ENCODE measurements at places on chromosomes 7 and 10. TPM values are rescaled to one million over a fixed set of nuclear protein-coding genes. Genes with fewer than 3 reads are reported as not detected.

The MGAM2 gene
- 0.04 TPM for polyA plus RNA-seq

The AMZ1 gene
- polyA plus RNA-seq = not detected

The BCAP29 gene
- polyA plus RNA-seq = 57.1 TPM

The LBX1 gene
- polyA plus RNA-seq = not detected

The WASL gene
- 9.5 TPM for polyA plus RNA-seq

The LRRC4 gene
- polyA plus RNA-seq = 0.01 TPM

The FKBP6 gene
- not detected for polyA plus RNA-seq

The ASIC3 gene
- 0.24 TPM for polyA plus RNA-seq

The MEOX2 gene
- not detected for polyA plus RNA-seq

The PBLD gene
- polyA plus RNA-seq = 0.66 TPM

The LRIT1 gene
- not detected for polyA plus RNA-seq

The OR2A7 gene
- 5.5 TPM for polyA plus RNA-seq

The SMO gene
- polyA plus RNA-seq = 6.2 TPM

The HMX2 gene
- polyA plus RNA-seq = not detected

The ABCB1 gene
- polyA plus RNA-seq = 0.23 TPM

The VAX1 gene
- not detected for polyA plus RNA-seq

The RPEL1 gene
- polyA plus RNA-seq = 0.04 TPM

The FAM25A gene
- 27.6 TPM for polyA plus RNA-seq

The FAM25C gene
- polyA plus RNA-seq = 26.2 TPM

The ELAPOR2 gene
- polyA plus RNA-seq = 3.3 TPM

The FRA10AC1 gene
- polyA plus RNA-seq = 6.2 TPM

The MMD2 gene
- not detected for polyA plus RNA-seq

The AGR2 gene
- 2.4 TPM for polyA plus RNA-seq

The EN2 gene
- 0.09 TPM for polyA plus RNA-seq

The ASZ1 gene
- not detected for polyA plus RNA-seq

The CHCHD2 gene
- polyA plus RNA-seq = 277 TPM

The NUP42 gene
- 26.1 TPM for polyA plus RNA-seq

The ZNF800 gene
- polyA plus RNA-seq = 11.4 TPM

The GPR158 gene
- polyA plus RNA-seq = not detected

The CHN2 gene
- 1.6 TPM for polyA plus RNA-seq

The CAMK2B gene
- polyA plus RNA-seq = 0.31 TPM

The FANK1 gene
- polyA plus RNA-seq = 7.3 TPM

The ZNF425 gene
- 1.8 TPM for polyA plus RNA-seq

The GRM3 gene
- polyA plus RNA-seq = not detected

The HYAL4 gene
- 0.39 TPM for polyA plus RNA-seq

The CHAT gene
- polyA plus RNA-seq = not detected

The GIMAP2 gene
- polyA plus RNA-seq = 2.5 TPM

The KEL gene
- not detected for polyA plus RNA-seq

The LHPP gene
- 17.2 TPM for polyA plus RNA-seq

The CYP3A4 gene
- not detected for polyA plus RNA-seq

The VWA2 gene
- polyA plus RNA-seq = 0.49 TPM

The JAKMIP3 gene
- 0.06 TPM for polyA plus RNA-seq

The MYL10 gene
- polyA plus RNA-seq = not detected

The CRYGN gene
- not detected for polyA plus RNA-seq

The RTKN2 gene
- polyA plus RNA-seq = 2.2 TPM

The EGR2 gene
- polyA plus RNA-seq = 0.09 TPM

All from keratinocyte (primary cell).